ENCODE measurements at places on chromosomes 12 and 14. TPM values are rescaled to one million over a fixed set of nuclear protein-coding genes. Genes with fewer than 3 reads are reported as not detected.

- no peak overlapping the region for H3K4me3 ChIP-seq
- peaks cover 20% of the 10 kb centered on the region for H3K4me1 ChIP-seq
- no peak for DNase-seq
- H3K36me3 ChIP-seq, result no peaks in the 10 kb centered on the region
- H3K27ac ChIP-seq, result no peak overlapping the region
Observed at GRCh38 chr14:59422069-59422881, 42.9 kb downstream of the GPR135 start.

- H3K4me3 ChIP-seq, result peak overlapping the region; percentile 87
- H3K36me3 ChIP-seq, result no peaks in the 10 kb centered on the region
- H3K27me3 ChIP-seq, result no peaks in the 10 kb centered on the region
- peak overlapping the region; percentile 97 for H3K27ac ChIP-seq
Observed at GRCh38 chr14:92039063-92039718, 668 bp downstream of the TRIP11 start.

- no peak overlapping the region for H3K27ac ChIP-seq
- peaks cover 50% of the 10 kb centered on the region for H3K27me3 ChIP-seq
- H3K4me1 ChIP-seq, result peaks cover 30% of the 10 kb centered on the region
- H3K4me3 ChIP-seq, result no peak overlapping the region
Observed at GRCh38 chr12:6825398-6826124, 2.6 kb upstream of the P3H3 start.

DNA sequence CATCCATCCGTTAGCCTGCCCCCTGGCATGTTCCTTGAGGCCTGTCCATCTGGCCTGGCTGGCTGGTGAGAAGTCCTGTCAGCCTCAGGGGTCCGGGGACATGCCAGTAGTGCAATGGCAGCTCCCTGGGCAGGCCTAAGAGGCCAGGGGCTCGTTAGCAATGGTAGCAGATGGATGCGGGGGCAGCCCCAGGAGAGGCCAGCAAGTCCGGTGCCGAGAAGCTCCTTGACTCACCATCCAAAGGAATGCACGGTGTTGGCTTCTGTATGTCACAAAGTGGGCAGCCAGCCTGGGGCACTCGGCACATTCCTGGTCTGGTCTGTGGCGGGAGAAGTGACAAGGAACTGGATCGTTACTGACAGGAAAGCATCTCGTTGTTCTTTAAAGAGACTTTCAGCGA lies 319.9 kb downstream of the CACNA1C start:
- DNase-seq, result no peak
- no peak overlapping the region for H3K27ac ChIP-seq
- no peaks in the 10 kb centered on the region for H3K4me1 ChIP-seq
- H3K36me3 ChIP-seq, result no peaks in the 10 kb centered on the region
- no peak overlapping the region for H3K4me3 ChIP-seq

GRCh38 chr12:113670742-113671141 lies 199.1 kb upstream of the LHX5 start:
- H3K27ac ChIP-seq, result no peak overlapping the region
- H3K4me3 ChIP-seq, result no peak overlapping the region
- no peak for DNase-seq

- no peak overlapping the region for H3K4me3 ChIP-seq
- no peak for DNase-seq
- H3K36me3 ChIP-seq, result no peaks in the 10 kb centered on the region
- H3K4me1 ChIP-seq, result no peaks in the 10 kb centered on the region
- H3K27me3 ChIP-seq, result no peaks in the 10 kb centered on the region
Observed at GRCh38 chr14:88967299-88967698, 142.8 kb downstream of the TTC8 start.

GRCh38 chr12:124646385-124647230 lies 79.2 kb upstream of the NCOR2 start:
- peaks cover 37% of the 10 kb centered on the region for H3K4me1 ChIP-seq
- peak overlapping the region; percentile 73 for H3K27ac ChIP-seq
- DNase-seq, result peak; percentile 61
- no peaks in the 10 kb centered on the region for H3K36me3 ChIP-seq
- H3K4me3 ChIP-seq, result no peak overlapping the region

DNA sequence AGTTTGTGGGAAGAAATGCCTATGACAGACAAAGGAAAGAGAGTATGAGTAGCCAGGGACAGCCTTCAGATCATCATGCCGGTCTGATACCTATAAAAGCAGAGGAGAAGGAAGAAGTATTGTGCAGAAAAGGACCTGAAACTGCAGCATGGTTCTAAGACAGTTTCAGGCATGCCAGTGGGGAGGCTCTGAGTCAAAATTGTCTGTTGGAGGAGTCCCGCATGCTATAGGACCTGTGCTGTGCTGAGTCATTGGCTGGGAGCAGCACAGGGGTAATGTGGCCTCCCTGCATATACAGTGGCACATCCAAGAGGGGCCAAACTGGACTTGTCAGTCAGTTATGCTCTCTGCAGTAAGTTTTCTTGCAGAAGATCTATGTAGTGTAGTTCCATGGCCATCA lies 40.7 kb downstream of the NEUROD4 start:
- no peaks in the 10 kb centered on the region for H3K27me3 ChIP-seq
- peaks cover 10% of the 10 kb centered on the region for H3K4me1 ChIP-seq
- no peak for DNase-seq
- H3K27ac ChIP-seq, result no peak overlapping the region
- no peak overlapping the region for H3K4me3 ChIP-seq

- peaks cover 23% of the 10 kb centered on the region for H3K27me3 ChIP-seq
- no peak overlapping the region for H3K27ac ChIP-seq
- no peak for DNase-seq
- H3K36me3 ChIP-seq, result no peaks in the 10 kb centered on the region
Observed at GRCh38 chr12:104956870-104957718, 996 bp downstream of the SLC41A2 start.

- no peak overlapping the region for H3K27ac ChIP-seq
- no peak overlapping the region for H3K4me3 ChIP-seq
- peaks cover 6% of the 10 kb centered on the region for H3K27me3 ChIP-seq
- DNase-seq, result no peak
- no peaks in the 10 kb centered on the region for H3K4me1 ChIP-seq
Observed at GRCh38 chr12:106389151-106389550, 31.6 kb downstream of the POLR3B start.

GRCh38 chr14:87944987-87945604 lies 47.9 kb downstream of the GALC start:
- no peaks in the 10 kb centered on the region for H3K4me1 ChIP-seq
- DNase-seq, result peak; percentile 39
- H3K4me3 ChIP-seq, result no peak overlapping the region
- no peak overlapping the region for H3K27ac ChIP-seq
- H3K27me3 ChIP-seq, result no peaks in the 10 kb centered on the region

- no peaks in the 10 kb centered on the region for H3K36me3 ChIP-seq
- no peak for DNase-seq
- H3K4me3 ChIP-seq, result no peak overlapping the region
Observed at GRCh38 chr12:90909069-90909770, 45.8 kb downstream of the CCER1 start.

GRCh38 chr14:105198588-105198987 lies 17.5 kb upstream of the NUDT14 start:
- peaks cover 87% of the 10 kb centered on the region for H3K27me3 ChIP-seq
- H3K27ac ChIP-seq, result no peak overlapping the region
- no peak overlapping the region for H3K4me3 ChIP-seq
- no peaks in the 10 kb centered on the region for H3K36me3 ChIP-seq
- no peak for DNase-seq

DNA sequence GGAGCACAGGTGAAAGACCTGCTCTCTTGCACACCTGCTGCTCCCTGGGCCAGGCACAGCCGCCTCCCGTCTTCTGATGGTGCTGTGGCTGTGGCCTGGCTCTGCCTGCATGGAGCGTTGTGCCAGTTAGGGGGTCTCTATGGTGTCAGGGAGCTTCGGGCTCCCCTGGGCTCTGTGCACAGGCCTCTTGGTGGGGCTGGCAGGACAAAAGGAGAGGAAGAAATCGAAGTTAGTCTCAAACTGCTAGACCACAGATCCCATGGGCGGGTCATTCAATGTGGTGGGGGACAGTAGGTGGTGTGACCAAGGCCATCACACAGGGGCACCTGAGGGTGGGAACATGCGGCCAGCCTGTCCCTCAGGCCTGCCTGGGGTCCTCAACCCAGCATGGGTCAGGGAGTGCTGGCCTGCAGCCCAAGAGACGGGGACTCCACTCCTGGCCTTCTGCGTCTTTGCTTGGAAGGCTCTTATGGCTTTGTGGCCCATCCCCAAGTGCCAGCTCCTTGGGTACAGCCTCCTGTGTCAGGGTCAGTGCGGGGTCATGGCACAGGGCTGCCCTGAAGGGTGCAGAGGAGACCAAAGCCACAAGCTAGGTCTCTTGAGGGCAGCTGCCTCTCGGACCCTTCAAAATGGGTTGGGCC lies 84.1 kb downstream of the KIF26A start:
- H3K4me3 ChIP-seq, result no peak overlapping the region
- H3K27ac ChIP-seq, result no peak overlapping the region
- no peak for DNase-seq

GRCh38 chr14:98252820-98253219 lies 1019.2 kb downstream of the BCL11B start:
- no peak overlapping the region for H3K4me3 ChIP-seq
- no peaks in the 10 kb centered on the region for H3K27me3 ChIP-seq
- no peak overlapping the region for H3K27ac ChIP-seq
- H3K4me1 ChIP-seq, result no peaks in the 10 kb centered on the region
- DNase-seq, result no peak
- no peaks in the 10 kb centered on the region for H3K36me3 ChIP-seq

- H3K36me3 ChIP-seq, result no peaks in the 10 kb centered on the region
- peak; percentile 9 for DNase-seq
- peaks cover 16% of the 10 kb centered on the region for H3K4me1 ChIP-seq
- H3K27ac ChIP-seq, result no peak overlapping the region
- H3K27me3 ChIP-seq, result no peaks in the 10 kb centered on the region
Observed at GRCh38 chr14:70665448-70666360, 24.0 kb downstream of the TTC9 start.

GRCh38 chr14:44833376-44834060 lies 128.2 kb downstream of the KLHL28 start:
- no peaks in the 10 kb centered on the region for H3K27me3 ChIP-seq
- H3K36me3 ChIP-seq, result no peaks in the 10 kb centered on the region
- no peak for DNase-seq
- H3K4me1 ChIP-seq, result no peaks in the 10 kb centered on the region
- no peak overlapping the region for H3K27ac ChIP-seq

DNA sequence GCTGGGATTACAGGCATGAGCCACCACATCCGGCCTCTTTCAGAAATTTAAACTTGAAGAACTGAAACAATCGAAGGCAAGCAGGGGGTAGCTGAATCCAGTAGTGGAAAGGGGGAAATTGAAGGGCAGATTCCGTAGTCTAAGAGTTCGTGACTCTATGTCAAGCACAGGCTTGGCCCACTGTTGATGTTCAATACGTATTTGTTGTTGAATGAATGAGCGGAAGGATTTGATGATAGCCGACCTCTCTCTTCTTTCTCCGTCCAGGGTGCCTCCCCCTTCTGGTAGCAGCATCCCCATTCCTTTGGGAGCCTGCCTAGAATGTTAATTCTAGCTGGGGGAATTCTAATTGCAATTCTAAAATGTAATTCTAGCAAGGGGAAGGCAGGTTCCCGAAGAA lies 59.8 kb upstream of the MED13L start:
- no peaks in the 10 kb centered on the region for H3K36me3 ChIP-seq
- no peak overlapping the region for H3K4me3 ChIP-seq
- H3K27ac ChIP-seq, result peak overlapping the region; percentile 60
- peak; percentile 6 for DNase-seq
- peaks cover 28% of the 10 kb centered on the region for H3K4me1 ChIP-seq

- H3K4me1 ChIP-seq, result no peaks in the 10 kb centered on the region
- peaks cover 91% of the 10 kb centered on the region for H3K36me3 ChIP-seq
- H3K4me3 ChIP-seq, result no peak overlapping the region
- H3K27ac ChIP-seq, result no peak overlapping the region
Observed at GRCh38 chr12:45406988-45407850, 191.3 kb downstream of the ANO6 start.

DNA sequence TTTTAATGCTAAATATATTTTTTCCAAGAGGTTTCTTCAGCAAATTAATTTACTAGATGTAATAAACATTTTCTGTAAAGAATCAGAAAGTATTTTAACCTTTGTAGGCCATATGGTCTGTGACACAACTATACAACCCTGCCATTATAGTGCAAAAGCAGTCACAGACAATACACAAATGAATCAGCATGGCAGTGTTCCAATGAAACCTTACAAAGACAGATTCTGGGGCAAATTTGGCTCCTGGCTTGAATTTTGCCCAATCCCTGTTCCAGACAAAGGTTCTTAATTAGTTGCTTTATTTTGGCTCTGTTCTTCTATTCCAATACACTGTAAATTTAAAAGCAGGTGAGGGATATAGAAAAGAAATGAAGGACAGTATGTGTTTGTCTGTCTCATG lies 352.5 kb downstream of the C12orf50 start:
- no peak overlapping the region for H3K4me3 ChIP-seq
- H3K27ac ChIP-seq, result no peak overlapping the region
- DNase-seq, result no peak
- no peaks in the 10 kb centered on the region for H3K36me3 ChIP-seq
- H3K27me3 ChIP-seq, result no peaks in the 10 kb centered on the region

DNA sequence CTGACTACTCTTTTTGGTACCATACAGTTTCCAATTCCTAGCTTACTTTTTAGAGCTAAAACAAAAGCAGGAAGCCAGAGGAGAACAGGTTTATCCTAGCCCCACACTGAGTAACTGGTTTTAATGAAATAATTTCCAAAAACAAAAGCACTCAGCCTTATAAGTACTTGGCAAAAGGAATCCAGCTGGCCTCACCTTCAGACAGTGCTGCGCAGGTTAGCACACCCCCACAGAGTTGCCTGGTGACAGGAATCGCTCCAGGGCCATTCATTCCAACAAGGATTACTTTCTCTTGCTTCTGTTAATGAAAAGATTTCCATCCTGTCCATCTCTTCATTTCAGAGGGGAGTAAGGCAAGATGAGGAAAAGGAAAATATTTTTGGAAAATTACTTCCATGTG lies 84.6 kb downstream of the SCFD1 start:
- no peaks in the 10 kb centered on the region for H3K27me3 ChIP-seq
- H3K27ac ChIP-seq, result no peak overlapping the region
- peaks cover 56% of the 10 kb centered on the region for H3K36me3 ChIP-seq
- no peaks in the 10 kb centered on the region for H3K4me1 ChIP-seq

GRCh38 chr12:40146800-40147797 lies 41.2 kb upstream of the SLC2A13 start:
- H3K4me1 ChIP-seq, result peaks cover 5% of the 10 kb centered on the region
- no peak overlapping the region for H3K4me3 ChIP-seq
- no peak overlapping the region for H3K27ac ChIP-seq
- no peaks in the 10 kb centered on the region for H3K36me3 ChIP-seq

Gene SLC2A13
- 2.9 TPM for polyA plus RNA-seq

Gene CABP1
- 0.43 TPM for polyA plus RNA-seq

Gene NKX2-1
- polyA plus RNA-seq, result not detected

Gene INSM2
- not detected for polyA plus RNA-seq

Gene GALNT6
- polyA plus RNA-seq, result 3.2 TPM

Gene ARMH4
- not detected for polyA plus RNA-seq

Gene PPP1R12A
- 26.2 TPM for polyA plus RNA-seq

Gene AKAP5
- polyA plus RNA-seq, result not detected

Gene IL26
- polyA plus RNA-seq, result not detected
